Renal cortical epithelial cell (primary cell): ENCODE measurements at places on chromosomes 6 and 20. TPM values are rescaled to one million over a fixed set of nuclear protein-coding genes. Genes with fewer than 3 reads are reported as not detected.

The KCNK15 gene
- total RNA-seq, result 2.1 and 4.6 TPM in 2 replicates

The PRDM13 gene
- total RNA-seq, result not detected in 2 replicates

The BMP5 gene
- not detected in 2 replicates for total RNA-seq

The MYH7B gene
- total RNA-seq, result 0.05 TPM in 1 of 2 replicates, not detected in the other

The SEC23B gene
- 114 and 123 TPM in 2 replicates for total RNA-seq

The SAMD10 gene
- total RNA-seq, result 1.4 and 5.4 TPM in 2 replicates

The ZNF165 gene
- 2.4 and 3.5 TPM in 2 replicates for total RNA-seq

The IRAK1BP1 gene
- 3.5 and 8.1 TPM in 2 replicates for total RNA-seq

The OPN5 gene
- under 0.01 TPM in 1 of 2 replicates, not detected in the other for total RNA-seq

The LY6G5C gene
- 0.40 TPM in 1 of 2 replicates, not detected in the other for total RNA-seq

The FOXS1 gene
- total RNA-seq, result 0.30 TPM in 1 of 2 replicates, not detected in the other

The DEFB124 gene
- total RNA-seq, result not detected in 2 replicates

The SAMD3 gene
- not detected in 2 replicates for total RNA-seq

The CDSN gene
- under 0.01 and 0.05 TPM in 2 replicates for total RNA-seq

The CLDN20 gene
- total RNA-seq, result not detected in 2 replicates
